Breast epithelium (tissue), 4 donors: ENCODE measurements at places on chromosomes 1 and 21.

DNA sequence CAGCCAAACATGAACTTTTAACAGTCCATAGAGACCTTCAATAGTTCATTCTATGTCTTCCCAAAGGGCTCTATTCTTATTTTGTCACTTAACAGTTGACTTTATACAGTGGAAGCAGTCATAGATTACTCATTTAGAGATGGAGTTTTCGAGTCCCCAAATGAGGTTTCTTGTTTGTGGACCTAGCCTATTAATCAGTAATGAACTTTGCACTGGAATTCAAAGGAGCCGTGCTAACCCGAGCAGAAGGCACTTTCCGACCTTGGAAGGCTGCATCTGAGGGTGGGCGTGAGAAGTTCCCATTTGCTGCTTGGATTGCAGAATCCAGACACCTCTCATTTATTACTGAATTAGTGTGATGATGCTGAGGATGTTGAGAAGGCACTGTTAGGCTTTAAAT, 46.4 kb downstream of the TTC39A start:
- no peak for DNase-seq

DNA sequence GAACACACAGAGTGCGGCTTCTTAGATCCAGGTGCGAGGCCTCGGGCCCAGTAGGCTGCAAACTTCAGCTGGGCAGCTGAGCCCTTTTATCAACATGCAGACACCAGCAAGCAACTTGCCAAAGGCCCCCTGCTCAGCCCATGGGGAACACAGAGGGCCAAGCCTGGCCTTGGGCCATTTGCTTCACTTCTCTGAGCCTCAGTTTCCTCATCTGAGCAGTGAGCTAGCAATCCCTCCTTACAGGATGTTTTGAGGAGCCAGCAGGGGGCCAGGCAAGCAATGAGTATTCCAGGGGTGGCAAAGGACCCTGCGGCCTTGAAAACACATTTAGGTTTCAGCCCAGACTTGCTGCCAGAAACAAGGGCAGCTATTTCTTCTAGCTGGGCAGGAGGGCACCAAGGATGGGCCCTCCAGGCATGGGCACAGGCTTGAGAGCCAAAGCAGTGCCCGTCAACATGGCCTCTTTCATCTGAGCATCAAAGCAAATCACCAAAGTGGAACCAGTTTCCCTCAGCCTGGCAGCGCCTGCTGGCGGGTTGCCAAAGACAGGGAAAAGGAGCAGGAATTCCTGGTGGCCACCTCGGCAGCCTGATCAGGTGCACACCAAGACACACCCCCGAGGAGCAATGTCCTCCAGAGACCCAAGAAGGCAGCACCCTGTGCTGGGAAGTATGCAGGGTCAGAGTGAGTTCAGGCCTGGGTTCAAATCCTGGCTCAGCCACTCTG, 1.4 kb downstream of the MATN1 start:
- no peak for DNase-seq

- DNase-seq, result no peak
Measured at GRCh38 chr1:103199001-103199400, 90.7 kb upstream of the COL11A1 start.

- DNase-seq, result no peak
Measured at GRCh38 chr1:215661033-215661432, 93.9 kb downstream of the KCTD3 start.
